ENCODE measurements at places on chromosomes 7 and 10. TPM values are rescaled to one million over a fixed set of nuclear protein-coding genes. Genes with fewer than 3 reads are reported as not detected.

The CYP3A7 gene
- not detected for total RNA-seq

The TMEM229A gene
- total RNA-seq: not detected

The TSPAN33 gene
- total RNA-seq: 4.5 TPM

The CUBN gene
- total RNA-seq: 4.7 TPM

The ZPBP gene
- not detected for total RNA-seq

The TRIM24 gene
- 20.5 TPM for total RNA-seq

The CALML3 gene
- not detected for total RNA-seq

The OPN4 gene
- total RNA-seq: not detected

The PPIA gene
- 670 TPM for total RNA-seq

The MNX1 gene
- 0.67 TPM for total RNA-seq

The PDE1C gene
- total RNA-seq: not detected

The MRLN gene
- not detected for total RNA-seq

The TUBB8 gene
- total RNA-seq: not detected

The OR2A42 gene
- total RNA-seq: 0.30 TPM

The CNNM1 gene
- not detected for total RNA-seq

The SPDYE5 gene
- total RNA-seq: not detected

The TSPAN14 gene
- 198 TPM for total RNA-seq

The HPSE2 gene
- not detected for total RNA-seq

The LRRC18 gene
- not detected for total RNA-seq

The CRYGN gene
- 0.39 TPM for total RNA-seq

The CALD1 gene
- total RNA-seq: 3.9 TPM

The CHAT gene
- total RNA-seq: not detected

The EPHA1 gene
- total RNA-seq: 5.0 TPM

DNA sequence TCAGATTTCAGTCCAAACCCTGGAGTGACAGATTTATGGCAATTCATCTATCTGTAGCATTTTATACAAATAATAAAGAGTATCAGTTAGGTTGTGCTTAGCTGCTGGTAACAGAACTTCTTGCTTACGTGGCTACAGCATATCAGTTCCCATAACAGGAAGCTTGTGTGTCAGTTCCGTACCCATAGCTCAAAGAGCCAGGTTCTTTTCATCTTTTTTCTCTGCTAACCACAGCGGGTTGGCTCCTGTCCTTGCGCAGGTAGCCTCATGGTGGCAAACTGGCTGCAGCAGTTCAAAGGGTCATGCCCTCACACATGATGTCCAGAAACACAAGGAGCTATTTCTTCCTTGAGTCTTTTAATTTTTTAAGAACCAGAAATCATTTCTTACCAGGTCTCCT, 1041.8 kb downstream of the GATA3 start:
- peak; percentile 12 for DNase-seq

DNA sequence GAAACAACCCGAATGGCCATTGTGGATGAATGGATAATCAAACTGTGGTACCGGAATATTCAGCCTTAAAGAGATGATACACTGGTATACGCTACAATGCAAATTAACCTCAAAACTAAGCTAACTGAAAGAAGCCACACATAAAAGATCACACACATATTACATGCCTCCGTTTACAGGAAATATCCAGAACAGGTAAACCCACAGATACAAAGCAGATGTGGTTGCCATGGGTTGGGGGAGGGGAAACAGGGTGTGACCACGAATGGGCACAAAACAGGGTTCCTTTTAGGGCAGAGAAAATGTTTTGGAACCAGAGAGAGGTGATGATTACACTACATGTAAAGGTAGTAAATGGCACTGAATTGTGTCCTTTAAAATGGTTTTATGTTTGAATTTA, 16.6 kb downstream of the ESYT2 start:
- DNase-seq: peak; percentile 92

GRCh38 chr10:13231808-13232207, 2.4 kb downstream of the UCMA start:
- DNase-seq: no peak

- no peak for DNase-seq
These were observed 21.8 kb upstream of the PIP4K2A start for GRCh38 chr10:22736134-22736533.

- DNase-seq: no peak
These were observed 42.7 kb downstream of the FRMPD2 start for GRCh38 chr10:48231699-48232315.

DNA sequence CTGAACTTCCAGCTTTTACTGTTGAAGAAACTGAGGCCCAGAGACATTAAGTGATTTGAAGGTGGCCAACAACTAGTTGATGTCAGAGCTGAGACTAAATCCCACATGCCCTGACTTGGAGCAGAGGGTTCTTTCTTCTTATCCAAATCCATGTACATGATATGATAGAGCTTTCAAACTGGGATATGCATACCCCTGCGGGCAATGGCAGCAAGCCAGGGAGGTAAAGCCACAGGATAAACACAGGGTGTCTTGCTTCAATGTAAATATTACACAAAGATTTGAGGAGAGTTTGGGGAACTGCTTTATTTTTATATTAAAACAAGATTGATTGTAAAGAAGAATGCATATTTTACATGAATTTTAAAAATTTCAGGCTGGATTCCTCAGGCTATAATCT, 2.3 kb upstream of the LRRC72 start:
- no peak for DNase-seq

GRCh38 chr7:37488163-37488764, 39.6 kb upstream of the ELMO1 start:
- DNase-seq: no peak

- DNase-seq: no peak
These were observed 177.0 kb upstream of the SP8 start for GRCh38 chr7:20963556-20964280.

GRCh38 chr7:147013825-147014224, 897.2 kb downstream of the CNTNAP2 start:
- DNase-seq: no peak

DNA sequence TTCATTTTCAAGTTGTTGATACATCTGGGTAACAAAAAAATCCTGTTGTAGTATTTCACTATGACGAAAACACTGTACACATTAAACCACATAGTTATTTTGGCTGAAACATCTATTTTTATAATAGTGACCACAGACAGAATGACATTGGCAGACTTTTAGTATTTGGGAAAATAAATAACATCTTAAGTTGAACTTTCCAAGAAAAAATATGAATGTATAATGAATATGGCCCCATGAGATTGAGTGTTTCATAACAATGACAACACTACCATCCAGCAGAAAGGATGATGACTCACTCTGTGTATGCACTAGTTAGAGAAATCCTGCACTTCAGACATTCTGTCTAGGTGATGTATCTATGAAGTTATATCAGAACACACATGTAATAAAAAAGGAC, 118.1 kb downstream of the SEMA3D start:
- no peak for DNase-seq

GRCh38 chr7:26451997-26452396, 160.3 kb downstream of the SNX10 start:
- no peak for DNase-seq

DNA sequence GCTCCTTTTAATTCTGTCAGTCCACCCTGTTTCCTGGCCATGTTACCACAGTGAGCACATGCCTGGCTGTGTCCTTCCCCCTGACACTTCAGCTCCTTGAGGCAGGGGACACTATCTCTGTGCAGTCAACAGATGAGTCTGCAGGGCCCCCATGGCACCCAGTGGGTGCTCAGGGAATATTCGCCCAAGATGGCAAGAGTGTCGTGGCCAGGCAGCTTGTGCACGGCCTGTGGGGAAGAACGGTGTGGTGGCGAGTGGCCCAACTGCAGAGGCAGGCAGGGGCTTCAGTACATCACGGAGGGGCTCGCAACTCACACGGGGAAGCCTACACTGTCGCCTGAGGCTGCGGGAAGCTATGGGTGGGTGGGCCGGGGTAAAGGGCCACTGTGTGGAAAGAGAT, 91.1 kb downstream of the TRRAP start:
- no peak for DNase-seq

DNA sequence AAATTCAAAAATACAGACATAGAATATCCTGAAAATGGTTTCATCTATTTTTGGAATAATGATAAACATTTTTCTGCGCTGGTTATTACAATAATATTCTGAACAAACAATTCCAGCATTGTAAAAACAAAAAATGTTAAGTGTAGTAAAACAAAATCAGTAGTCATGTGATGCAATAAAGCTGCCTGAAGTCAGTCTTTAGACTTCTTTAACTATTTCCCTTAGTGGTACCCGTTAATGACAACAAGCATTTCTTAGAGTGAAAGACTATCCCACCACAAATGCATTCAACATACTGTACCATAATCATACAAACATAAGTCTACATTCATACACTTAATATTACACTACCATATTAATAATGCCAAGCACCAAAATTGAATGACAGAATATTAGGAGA, 1.6 kb downstream of the SKAP2 start:
- DNase-seq: no peak

GRCh38 chr7:51477323-51477722, 160.7 kb upstream of the COBL start:
- no peak for DNase-seq

- no peak for DNase-seq
These were observed 45.5 kb downstream of the VOPP1 start for GRCh38 chr7:55526770-55527169.

GRCh38 chr7:2950578-2950977, 93.1 kb downstream of the CARD11 start:
- DNase-seq: no peak

- DNase-seq: no peak
These were observed 38.2 kb upstream of the BET1 start for GRCh38 chr7:94042381-94042780.

GRCh38 chr10:46234026-46234425, 52.8 kb upstream of the ANTXRL start:
- DNase-seq: no peak

DNA sequence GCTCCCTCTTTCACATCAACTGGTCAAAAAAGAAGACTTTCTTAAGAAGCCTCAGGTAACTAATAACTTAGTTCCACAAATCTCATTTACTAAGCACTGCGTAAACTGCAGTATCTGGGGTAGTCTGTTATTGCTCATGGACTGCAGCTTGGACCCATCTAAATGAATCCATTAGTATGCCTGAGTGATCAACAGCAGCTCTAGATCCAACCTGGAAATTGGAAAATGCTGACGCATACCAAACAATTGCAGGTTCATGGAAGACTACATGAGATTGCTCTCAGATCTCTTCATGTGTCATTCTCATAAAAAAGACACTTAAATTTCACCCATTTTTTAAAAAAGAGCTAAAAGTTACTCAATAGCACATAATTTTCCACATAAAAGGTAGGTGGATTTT, 121.6 kb downstream of the IDE start:
- DNase-seq: no peak

GRCh38 chr10:77967611-77968022, 41.1 kb upstream of the DLG5 start:
- no peak for DNase-seq

DNA sequence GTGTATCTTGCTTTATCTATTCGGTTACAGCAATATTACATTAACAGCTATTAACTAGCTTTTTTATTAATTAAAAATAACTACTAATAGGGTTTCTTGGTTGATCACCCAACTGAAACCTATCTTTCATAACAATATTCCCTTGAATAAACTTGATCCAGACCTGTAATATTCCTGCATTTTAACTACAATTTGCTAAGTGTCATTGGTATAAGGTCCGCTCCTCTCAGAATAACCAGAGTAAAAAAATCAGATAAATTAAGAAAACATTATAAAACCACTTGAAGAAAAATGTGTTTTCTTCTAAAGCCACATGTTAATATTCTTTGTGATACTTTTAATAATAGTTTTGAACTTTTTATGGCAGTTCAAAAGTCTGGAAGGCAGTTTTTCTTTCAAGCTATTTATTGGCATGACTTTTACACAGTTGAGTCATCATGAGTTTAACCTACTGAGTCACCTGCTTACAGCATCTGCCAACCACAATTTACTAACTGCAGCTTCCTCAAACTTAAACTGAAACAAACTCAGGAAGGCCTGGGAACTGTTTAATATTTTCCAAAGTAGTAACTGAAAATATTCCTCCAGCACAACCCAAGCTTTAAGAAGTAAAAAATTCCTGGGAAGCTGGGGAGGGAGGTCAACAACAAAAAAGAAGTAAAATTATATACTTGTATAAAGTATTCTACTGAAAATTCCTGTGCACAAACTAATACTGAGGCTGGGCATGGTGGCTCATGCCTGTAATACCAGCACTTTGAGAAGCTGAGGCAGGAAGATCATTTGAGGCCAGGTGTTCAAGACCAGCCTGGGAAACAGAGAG, 103.2 kb downstream of the NRBF2 start:
- DNase-seq: no peak

GRCh38 chr10:78118591-78118990, 84.9 kb downstream of the RPS24 start:
- DNase-seq: no peak

DNA sequence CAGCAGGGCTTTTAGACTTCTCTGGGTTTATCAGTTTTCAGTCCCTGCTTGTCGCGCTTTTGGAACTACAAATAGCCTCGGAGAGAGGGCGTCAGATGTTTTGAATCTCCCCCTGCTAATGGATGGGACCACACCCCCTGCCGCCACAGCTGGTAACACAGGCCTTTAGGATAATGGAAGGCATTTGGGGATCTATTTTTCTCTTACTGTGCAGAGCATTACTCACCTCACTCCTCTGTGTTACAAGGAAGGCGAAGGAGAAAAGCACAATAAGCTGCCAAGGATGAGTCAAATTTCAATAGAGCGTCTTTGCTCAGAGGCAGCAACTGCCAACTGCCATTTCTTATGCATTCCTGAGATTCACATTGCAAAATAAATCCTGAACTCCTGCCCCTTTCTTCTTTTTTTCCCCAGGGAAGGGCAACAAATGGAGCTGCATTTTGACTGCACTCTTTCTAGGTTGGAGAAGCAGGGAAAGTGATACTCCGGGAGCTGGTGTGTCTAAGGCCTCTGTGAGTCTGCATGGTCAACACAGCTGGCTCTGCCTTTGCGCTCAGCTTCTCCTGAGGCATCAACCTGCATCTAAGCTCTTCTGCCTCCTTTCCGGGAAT, 31.5 kb upstream of the SMNDC1 start:
- DNase-seq: no peak

DNA sequence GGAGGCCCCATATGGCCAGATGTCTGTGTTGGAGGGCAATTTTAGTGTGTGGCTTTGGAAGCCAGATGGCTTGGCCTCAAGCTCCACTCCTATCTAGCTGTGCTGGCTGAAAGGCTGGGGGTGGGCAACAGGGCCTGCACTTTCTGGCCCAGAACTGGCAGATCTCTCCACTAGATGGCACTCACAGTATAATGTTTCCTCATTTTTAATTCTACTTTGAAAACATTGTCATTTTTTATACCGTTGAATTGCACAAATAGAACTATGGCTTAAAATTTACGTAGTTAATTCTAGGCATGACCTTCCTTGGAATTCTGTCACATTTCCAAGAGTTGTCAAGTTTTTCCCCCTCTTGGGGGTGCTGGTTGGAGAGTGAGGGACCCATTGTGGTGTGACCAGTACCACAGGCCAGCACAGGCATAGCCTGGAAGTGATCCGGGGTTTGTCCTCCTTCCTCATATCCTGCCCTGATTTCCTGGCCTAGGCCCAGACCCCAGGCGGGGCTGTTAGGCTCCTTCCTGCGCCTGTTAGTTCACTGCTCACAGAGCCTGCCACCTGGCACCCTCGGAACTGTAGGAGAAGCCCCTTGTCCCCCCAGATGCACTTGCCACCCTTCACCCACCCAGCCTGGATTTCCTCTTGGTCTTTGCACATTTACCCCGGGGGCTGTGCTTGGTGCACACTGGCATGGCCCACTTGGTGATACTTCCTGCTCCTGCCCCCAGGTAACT, 52.8 kb downstream of the ARHGAP22 start:
- peak; percentile 11 for DNase-seq

GRCh38 chr7:150799156-150799555, 1.0 kb downstream of the TMEM176B start:
- no peak for DNase-seq

- no peak for DNase-seq
These were observed 60.2 kb upstream of the ADGRA1 start for GRCh38 chr10:133027482-133027881.
